ENCODE measurements at places on chromosomes 12 and 14.

DNA sequence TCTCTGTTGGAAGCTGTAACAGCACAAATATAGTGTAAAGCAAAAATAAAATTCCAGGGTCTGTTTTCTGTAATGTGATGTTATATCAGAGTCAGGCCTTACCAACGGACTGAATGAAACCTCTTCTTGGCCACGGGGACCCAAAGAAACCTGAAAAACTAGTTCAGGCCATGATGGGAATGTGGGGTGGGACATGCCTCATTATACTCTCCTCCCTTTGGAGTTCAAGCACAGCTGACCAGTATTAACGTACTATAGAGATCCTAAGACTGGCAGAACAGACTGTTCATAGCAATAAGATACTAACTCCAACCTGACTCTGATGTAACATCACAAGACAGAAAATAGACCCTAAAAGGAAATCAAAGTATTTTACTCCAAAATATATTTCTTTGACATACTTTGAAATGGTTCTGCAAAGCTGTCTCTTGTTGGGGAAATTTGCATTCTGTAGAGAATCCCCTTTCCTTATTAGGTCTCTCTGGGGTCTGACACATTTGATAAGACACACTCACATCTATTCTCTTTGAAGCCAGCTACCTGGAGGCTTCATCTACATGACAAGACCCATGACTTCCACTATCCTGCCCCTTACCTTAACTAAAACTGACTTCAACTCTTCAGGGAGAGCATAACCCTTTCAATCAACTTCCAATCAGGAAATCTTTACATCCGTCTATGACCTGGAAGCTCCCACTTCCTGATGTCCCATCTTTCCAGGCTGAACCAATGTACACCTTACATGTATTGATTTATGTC lies 444.6 kb downstream of the SOX5 start:
- no peak for DNase-seq

GRCh38 chr12:67520606-67521005 lies 127.9 kb upstream of the DYRK2 start:
- DNase-seq = no peak

GRCh38 chr12:116273813-116274550 lies 3.5 kb downstream of the MED13L start:
- no peak for DNase-seq

DNA sequence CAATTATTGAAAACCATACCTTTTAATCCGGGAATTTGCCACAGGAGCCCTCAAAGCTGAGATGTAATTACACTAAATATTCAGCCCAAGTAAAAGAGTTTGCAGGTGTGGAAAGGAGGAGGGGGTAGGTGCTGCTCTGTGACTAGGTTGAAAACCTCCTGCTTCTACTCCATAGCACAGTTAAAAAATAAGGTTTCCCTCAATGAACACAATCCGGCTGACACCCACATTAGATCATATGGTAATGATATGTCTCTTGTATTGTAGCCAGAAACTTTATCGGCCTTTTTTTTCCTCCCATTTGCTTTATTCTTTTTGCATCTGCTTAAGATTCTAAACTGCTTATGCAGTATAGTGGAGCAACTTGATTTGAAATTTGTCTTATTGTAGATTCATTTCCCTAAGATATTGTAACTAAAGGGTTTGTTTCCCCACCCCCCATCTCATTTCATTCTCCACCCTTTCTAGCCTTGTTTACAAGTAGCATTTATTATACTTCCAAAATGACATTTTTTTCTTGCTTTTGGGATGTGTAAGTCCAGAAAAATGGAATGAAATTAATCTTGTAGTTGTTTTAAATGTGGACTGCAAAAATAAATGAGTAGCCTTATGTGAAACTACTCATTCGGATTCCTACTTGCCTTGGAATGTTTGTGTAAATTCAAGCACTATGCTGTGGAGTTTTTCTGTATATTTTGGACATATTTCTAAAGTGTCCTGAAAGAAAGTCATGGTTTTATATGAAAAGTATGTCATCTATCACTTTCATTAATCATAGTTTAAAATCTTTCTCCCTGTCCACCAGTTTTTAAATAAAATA lies at the start of gene DCN:
Gene DCN (minus strand): TSS at position 182 of the 820 bp plus-strand sequence. CDS start 4,265 bp downstream, outside the sequence.
- no peak for DNase-seq

GRCh38 chr14:22886500-22887259 lies 3.7 kb downstream of the REM2 start:
- peak; percentile 88 for DNase-seq

GRCh38 chr12:29039013-29039412 lies 110.1 kb upstream of the FAR2 start:
- DNase-seq = no peak

- no peak for DNase-seq
These were observed 21.4 kb downstream of the KLRF2 start for GRCh38 chr12:9902539-9903228.

DNA sequence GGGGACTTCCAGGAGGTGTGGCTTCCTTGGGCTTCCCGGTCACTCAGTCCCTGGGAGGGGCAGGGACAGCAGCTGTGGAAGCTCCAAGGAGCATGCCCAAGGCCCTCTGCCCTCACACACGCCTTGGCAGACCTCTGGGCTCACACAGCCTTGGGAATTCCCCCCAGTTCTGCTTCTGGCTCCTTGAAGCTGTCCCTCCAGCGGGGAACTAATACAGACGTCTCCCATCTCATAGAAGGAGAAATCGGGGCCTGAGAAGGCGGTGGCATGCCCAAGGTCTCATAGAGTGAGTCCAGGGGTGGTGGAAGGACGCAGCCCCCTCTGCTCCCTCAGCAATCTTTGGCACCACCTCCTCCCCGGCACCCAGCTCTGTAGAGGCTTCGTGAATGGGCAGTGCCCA lies 15.7 kb upstream of the TMEM119 start:
- no peak for DNase-seq

DNA sequence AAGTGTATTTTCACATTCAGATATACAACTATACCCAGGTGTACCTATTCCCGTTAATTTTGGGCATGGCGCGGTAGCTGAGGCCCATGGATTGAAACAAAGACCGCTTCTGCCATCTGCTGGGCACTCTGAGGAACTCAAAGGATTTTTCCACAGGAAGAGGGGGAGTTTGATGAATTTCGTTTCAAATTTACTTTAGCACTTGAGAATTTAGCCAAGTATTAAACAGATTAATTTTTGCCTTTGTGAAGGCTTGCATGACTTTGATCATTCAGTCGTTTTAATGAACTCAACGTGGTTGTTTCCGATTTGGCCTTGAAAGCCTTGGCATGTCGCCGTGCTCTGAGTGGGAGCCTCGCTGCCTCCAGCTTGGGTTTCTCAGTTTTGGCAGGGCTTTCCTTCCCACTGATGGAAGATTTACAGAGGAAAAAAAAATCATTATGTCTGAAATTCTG lies 153.2 kb upstream of the DDHD1 start:
- peak; percentile 59 for DNase-seq

DNA sequence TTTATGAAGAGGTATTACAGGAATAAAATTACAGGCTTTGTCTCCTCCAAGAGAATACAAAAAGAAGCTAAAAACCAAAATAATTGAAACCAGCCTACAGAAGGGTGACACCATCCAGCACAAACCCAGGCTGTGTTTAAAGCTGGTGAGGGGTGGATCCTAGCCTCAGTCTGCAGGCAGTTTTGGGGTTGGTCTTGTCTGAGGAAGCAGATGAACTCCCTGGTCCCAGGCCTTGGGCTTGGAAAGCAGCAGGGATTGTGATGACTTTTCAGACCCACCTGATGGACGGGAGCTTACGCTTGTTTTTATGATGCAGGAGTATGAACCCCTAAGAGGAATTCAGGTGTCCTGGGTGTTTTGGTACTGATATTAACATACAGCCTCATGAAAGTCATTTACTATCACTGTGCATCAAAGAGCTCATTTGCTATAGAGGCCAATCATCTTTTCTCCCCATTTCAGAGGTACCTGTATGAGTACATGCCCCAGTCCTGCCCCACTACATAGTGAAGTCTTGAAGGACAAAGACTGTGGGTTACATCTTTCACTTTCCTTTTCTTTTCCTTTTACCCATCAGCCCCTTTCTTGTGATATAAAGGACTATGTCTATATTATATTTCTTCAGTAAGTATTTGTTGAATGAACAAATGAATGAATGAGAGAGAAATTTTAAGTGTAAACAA lies 18.1 kb downstream of the PRICKLE1 start:
- DNase-seq = no peak
